GM12878 (cell line): ENCODE measurements at places on chromosomes 5 and 9. TPM values are rescaled to one million over a fixed set of nuclear protein-coding genes. Genes with fewer than 3 reads are reported as not detected.

GRCh38 chr9:27198190-27198589 lies 89.2 kb downstream of the TEK start:
- no peak for DNase-seq

- DNase-seq: no peak
Measured at GRCh38 chr9:127637322-127637847, 25.3 kb downstream of the STXBP1 start.

- DNase-seq: no peak
Measured at GRCh38 chr9:111529787-111530186, 4.8 kb downstream of the ZNF483 start.

PCDHA9 gene
- not detected in 2 replicates for total RNA-seq

DNA sequence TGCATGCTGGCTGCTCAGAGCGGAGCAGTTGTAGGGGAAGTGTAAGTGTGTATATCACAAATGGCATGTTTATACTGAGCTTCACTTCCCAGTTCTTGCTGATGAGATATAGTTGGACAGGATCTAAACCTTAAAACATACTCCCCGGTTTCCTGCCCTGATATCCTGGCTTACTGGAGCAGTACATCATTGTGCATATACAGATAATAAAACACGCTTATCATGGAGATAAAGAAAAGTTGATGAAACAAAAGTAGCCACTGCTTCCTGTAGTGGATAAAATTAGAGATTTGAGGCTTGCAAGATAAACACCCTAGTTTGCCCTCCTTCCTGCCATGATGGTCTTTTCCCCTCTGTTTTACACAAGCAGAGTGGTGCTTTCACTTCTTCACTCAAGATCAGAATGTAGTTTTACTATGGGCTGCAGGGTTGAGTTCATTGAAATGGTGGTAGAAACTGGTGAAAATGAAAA lies 15.0 kb downstream of the NPR3 start:
- no peak for DNase-seq

DNA sequence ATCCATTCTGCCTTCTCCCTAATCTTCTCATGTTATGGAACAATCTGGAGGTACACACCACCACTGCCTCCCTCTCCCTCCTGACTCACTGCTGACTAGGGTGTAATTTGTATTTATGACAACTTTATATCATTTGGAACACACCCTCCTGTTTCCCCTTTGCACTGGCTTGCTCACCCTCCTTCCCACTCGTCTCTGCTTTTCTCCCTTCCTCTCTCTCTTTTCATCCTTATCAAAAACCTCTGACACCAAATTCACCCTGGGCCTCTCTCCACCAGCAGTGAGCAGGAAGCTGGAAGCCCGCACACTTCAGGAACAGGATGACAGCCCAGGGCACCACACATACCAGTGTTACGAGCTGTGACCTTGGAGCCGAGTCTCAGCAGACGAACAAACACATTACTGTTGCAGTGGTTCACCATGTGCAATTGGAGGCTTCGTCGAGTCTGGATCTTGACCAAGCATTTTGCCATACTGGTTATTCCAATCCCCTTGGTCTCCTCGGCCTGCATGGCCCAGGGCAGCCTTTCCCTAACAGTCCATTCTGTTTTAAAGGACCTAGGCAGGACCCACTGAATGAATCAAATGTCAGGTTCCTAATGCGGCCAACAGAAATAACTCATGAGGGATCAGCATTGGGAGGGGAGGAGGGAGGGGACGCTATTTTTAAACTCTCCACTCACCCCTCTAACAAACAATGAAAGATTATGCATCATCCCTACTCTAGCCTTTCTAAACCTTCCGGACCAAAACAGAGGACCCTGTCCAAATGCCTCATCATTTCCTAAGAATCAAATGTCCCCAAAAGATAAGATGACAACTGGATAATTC lies 203.9 kb upstream of the RASEF start:
- no peak for DNase-seq

- no peak for DNase-seq
Measured at GRCh38 chr5:72658161-72658560, 151.0 kb upstream of the ZNF366 start.

ADAMTS13 gene
- 1.2 and 2.0 TPM in 2 replicates for total RNA-seq

NR4A3 gene
- 2.1 and 2.6 TPM in 2 replicates for total RNA-seq

DNA sequence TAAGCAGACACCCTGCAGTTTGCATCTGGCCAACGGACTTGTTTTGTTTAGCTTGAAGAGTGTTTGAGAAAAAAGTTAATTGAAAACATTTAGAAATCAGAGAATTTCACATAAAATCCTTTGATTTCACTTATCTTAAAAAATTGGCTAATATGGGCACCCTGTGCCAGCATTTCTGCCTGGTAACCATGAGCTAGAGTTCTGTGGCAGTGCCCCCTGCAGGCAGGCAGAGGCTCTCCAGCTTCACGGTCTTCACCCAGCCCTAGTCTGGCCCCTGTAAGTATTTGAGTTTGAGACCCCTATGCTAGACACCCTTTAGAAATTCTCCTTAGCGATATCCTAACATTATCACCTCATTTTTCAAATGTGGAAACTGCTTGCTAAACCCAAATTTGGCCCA lies 18.8 kb upstream of the FANCC start:
- no peak for DNase-seq

DNA sequence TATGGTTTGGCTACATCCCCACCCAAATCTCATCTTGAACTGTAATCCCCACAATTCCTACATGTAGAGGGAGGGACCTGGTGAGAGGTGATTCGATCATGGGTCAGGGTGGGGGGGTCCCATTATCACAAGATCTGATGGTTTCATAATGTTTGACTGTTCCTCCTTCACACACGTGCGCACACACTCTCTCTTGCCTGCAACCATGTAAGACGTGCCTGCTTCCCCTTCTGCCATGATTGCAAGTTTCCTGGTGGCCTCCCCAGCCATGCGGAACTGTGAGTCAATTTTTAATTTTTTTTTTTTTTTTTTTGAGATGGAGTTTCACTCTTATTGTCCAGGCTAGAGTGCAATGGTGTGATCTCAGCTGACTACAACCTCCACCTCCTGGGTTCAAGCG lies 27.0 kb downstream of the FAM169A start:
- no peak for DNase-seq

PRR16 gene
- not detected in 2 replicates for total RNA-seq
